H1 (cell line): ENCODE measurements at places on chromosomes 7 and 10. TPM values are rescaled to one million over a fixed set of nuclear protein-coding genes. Genes with fewer than 3 reads are reported as not detected.
A peak's percentile ranks its signal among the peaks of the same experiment; 100 is the strongest.

GRCh38 chr10:83991986-83992753 lies 147.1 kb upstream of the GHITM start:
- H3K27me3 ChIP-seq: no peaks in the 10 kb centered on the region
- peak; percentile 17 for DNase-seq

DNA sequence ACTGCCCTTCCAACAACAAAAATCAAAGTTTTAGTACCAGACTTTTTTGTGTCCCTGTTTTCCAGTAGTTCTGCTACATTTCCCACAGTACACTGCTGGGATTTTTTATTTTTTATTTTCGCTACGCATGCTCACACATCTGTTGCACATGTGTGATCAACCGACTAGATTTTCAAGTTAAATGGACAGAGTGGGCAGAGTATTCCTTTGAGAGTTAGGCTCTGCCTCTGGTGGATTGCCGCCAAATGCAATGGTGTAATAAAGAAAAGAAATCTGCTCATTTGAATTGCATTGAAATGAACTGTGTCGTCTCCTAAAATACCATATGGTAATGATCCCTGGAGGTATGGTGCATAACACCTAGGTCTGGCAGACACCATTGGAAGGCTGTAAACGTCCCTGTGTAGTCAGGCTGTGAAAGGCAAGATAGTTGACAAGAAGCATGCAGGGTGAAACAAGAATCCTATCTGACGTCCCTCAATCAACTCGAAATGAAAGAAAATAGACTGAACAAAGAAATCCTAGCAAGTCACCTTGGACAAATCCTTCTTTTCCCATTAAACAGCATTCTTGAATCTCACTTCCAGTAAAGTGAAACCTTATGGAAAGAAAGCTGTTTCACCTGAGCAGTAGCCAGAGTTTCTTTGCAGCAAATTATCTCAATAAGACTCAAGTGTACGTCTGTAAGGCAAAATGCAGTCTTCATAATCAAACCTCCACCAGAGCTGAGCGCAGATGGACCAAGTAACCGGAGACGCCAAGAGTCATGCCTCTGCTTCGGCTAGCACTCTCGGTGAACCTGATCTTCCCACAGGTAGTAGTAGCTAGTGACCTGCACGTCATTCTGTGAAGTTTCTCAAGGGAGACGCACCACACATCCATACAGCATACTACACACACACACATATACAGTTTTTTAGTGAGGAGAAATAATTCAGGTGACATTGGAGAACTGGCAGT lies 357.3 kb downstream of the CRPPA start:
- no peak for DNase-seq
- H3K4me3 ChIP-seq: no peak overlapping the region
- no peaks in the 10 kb centered on the region for H3K27me3 ChIP-seq
- no peaks in the 10 kb centered on the region; the same call in 1 of the 2 replicates for H3K4me1 ChIP-seq

GRCh38 chr7:2661602-2662272 lies 26.3 kb upstream of the AMZ1 start:
- H3K4me1 ChIP-seq: 0 out of 2 replicates have a peak, but pooled peaks cover 2% of the 10 kb centered on the region
- H3K27ac ChIP-seq: no peak overlapping the region
- no peak for DNase-seq

SPAM1 gene
- total RNA-seq: not detected in 2 replicates

DNA sequence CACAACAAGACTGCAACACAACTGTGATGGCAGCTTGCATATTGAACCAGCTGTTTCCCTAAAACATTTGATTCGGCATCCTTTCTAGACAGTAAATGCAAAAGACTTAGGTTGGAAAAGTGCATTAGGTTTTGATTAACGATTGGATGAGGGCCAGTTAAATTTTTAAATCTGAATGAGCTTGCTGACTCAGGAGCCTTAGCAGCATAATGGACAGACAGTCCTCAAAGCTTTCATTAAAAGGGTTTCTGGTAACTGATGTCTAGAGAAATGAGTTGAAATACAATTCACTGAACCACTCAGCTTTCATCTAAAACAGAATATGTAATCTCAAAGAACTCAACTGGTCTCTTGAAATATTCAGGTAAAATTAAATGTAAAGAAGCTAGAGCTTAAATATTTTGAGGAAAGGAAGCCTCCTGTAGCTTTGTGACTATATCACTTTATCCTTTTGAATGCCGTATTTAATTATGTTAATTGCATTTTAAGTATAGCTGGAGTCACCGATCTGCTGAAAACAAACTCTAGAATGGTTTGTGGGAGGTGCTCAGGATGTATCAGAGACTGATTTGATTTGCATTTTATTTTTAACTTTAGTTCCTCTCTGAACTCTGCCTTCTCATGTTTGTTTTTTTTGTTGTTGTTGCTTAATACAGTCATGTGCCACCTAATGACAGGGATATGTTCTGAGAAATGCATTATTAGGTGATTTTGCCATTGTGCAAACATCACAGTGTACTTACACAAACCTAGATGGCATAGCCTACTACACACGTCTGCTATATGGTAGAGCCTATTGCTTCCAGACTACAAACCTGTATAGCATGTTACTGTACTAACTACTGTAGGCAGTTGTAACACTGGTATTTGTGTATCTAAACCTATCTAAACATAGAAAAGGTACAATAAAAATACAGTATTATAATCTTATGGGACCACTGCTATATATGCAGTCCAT lies 29.2 kb upstream of the ATRNL1 start:
- no peaks in the 10 kb centered on the region for H3K27me3 ChIP-seq
- DNase-seq: no peak
- no peak overlapping the region for H3K4me3 ChIP-seq
- no peaks in the 10 kb centered on the region for H3K36me3 ChIP-seq
- no peak overlapping the region for H3K27ac ChIP-seq
- no peaks in the 10 kb centered on the region for H3K4me1 ChIP-seq

DNA sequence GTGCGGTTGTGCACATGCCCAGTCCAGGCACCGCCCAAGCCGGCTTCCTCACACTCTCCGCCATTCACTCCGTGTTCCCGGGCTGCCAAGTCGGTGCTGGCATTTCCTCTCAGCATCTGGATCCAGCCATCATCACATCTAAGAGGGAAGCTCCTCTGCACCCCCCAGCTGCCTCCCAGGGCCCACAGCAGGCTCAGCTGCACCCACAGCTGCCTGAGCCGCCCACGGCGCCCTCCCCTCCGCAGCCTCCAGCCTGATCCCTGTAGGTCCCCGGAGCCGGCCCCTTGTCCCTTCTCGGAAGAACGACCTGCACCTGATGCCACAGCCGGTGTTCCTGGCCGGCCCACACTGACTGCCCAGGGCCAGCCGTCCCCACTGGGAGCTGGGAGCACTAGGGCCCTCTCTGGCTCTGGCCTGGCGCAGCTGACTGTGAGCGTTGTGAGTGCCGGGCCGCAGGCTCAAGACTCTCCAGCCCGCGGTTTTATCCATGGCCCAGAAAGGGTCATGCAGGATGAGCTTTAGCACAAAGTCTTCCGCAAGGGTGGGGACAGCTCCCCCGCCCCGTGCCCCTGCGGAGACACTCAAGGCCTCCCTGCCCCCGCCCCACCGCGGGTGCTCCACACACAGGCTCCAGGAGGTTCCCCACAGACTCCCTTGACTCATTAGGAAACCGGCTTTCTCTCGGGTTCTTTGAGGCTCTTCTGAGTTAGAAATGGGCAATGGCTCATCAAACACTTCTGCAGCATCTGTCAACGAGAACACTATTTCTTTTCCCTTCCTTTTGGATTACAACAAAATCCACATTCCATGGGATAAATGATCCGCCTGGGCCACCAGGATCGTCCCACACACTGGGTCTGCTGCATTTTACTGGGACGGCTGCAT lies 31.2 kb downstream of the CFAP46 start:
- H3K4me1 ChIP-seq: no peaks in the 10 kb centered on the region
- no peak overlapping the region for H3K27ac ChIP-seq
- no peak for DNase-seq

XPNPEP1 gene
- total RNA-seq: 49.7 and 61.1 TPM in 2 replicates

GRCh38 chr10:46220872-46221538 lies 65.8 kb upstream of the ANTXRL start:
- H3K27me3 ChIP-seq: no peaks in the 10 kb centered on the region
- H3K4me3 ChIP-seq: no peak overlapping the region
- H3K4me1 ChIP-seq: no peaks in the 10 kb centered on the region; the same call in 1 of the 2 replicates
- no peak for DNase-seq

GRM3 gene
- 3.4 and 4.2 TPM in 2 replicates for total RNA-seq

FAM13C gene
- 0.23 and 0.56 TPM in 2 replicates for total RNA-seq

GRCh38 chr7:81053623-81054022 lies 134.8 kb upstream of the SEMA3C start:
- H3K27ac ChIP-seq: no peak overlapping the region
- no peak overlapping the region for H3K4me3 ChIP-seq

PON3 gene
- total RNA-seq: not detected in 2 replicates

DNA sequence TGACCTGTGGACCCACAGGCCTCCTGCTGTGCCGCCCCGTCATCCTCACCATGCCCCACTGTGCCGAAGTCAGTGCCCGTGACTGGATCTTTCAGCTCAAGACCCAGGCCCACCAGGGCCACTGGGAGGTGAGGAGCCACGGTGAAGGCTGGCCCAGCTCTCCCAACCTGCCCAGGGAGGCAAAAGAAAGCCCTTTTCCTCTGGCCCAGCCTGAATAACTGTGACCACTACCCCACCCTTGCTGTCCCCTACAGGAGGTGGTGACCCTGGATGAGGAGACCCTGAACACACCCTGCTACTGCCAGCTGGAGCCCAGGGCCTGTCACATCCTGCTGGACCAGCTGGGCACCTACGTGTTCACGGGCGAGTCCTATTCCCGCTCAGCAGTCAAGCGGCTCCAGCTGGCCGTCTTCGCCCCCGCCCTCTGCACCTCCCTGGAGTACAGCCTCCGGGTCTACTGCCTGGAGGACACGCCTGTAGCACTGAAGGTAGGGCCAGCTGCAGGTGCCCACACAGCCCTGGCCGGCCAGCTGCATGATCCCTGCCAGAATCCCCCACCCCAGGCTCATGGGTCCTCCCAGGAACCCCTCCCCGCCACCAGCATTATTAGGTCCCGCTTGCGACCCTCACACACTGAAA lies 25.5 kb upstream of the SLC29A3 start:
- peaks cover 33% of the 10 kb centered on the region for H3K36me3 ChIP-seq
- DNase-seq: no peak
- H3K27ac ChIP-seq: no peak overlapping the region
- no peak overlapping the region for H3K4me3 ChIP-seq
- no peaks in the 10 kb centered on the region for H3K4me1 ChIP-seq

MCM10 gene
- 59.0 and 60.3 TPM in 2 replicates for total RNA-seq

- no peaks in the 10 kb centered on the region for H3K36me3 ChIP-seq
- no peak for DNase-seq
- no peak overlapping the region for H3K27ac ChIP-seq
- no peaks in the 10 kb centered on the region for H3K4me1 ChIP-seq
Measured at GRCh38 chr7:45699726-45700390, 125.7 kb downstream of the ADCY1 start.

NPTX2 gene
- total RNA-seq: 14.0 and 18.4 TPM in 2 replicates

DNA sequence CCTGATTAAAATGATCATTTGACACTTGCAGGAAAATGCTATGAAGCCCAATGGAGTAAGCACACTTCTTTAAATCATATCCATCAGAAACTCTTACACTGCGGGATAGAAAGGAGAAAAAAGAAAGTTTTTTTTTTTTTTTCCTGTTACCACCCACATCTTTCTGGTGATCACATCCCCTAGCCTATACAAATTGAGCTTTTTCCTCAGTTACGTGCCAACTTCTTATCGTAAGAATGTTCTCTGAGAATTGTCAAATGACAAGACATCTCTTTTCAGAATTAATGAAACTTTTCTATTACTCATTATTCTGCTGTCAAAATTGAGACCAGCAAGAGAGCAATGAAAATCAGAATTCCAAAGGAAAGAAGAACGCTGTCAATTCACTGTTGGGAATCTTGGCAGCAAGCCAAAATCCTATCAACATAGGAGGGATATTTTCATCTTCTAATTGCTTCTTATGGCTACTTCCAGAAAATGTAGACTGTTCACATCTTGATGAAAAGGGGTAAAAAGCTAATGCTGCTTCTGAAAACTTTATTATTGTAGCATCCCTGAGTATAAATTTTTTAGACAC lies 179.5 kb downstream of the ADAM12 start:
- DNase-seq: no peak
- H3K4me1 ChIP-seq: no peaks in the 10 kb centered on the region
- no peaks in the 10 kb centered on the region for H3K36me3 ChIP-seq
- H3K4me3 ChIP-seq: no peak overlapping the region
- H3K27ac ChIP-seq: no peak overlapping the region

GSTO2 gene
- total RNA-seq: 12.7 and 13.1 TPM in 2 replicates

- H3K4me1 ChIP-seq: no peaks in the 10 kb centered on the region
- H3K4me3 ChIP-seq: no peak overlapping the region
- DNase-seq: no peak
- no peaks in the 10 kb centered on the region for H3K36me3 ChIP-seq
Measured at GRCh38 chr7:7851991-7852390, 116.6 kb upstream of the GLCCI1 start.

DNA sequence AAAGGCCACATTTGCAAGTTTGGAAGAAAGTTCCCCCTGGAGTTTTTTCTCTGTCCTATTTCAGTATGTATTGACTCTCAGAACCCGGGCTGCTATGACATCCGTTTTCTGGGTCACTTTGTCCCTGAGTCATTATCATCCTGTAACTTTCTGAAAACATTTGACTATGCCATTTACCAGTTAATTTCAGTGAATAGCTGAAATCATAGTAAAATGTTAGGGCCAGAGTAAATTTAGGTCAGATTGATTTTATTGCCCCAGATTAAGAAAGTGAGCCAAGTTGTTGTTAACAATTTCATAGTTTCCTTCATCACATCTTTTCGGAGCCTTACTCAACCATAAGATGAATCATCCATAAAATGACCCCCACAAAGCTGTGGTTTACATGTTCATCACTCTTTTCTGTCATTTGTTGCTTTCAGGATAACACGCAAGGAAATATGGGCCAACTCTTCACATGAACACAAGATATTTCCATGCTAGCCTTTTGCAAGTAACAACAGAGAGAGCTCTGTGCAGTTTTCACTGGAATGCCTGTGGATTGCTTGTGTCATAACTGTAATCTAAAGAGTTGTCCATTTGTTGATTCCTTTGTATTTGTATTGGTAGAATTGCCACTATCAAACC lies 3.9 kb upstream of the MACC1 start:
- H3K27ac ChIP-seq: no peak overlapping the region
- H3K27me3 ChIP-seq: no peaks in the 10 kb centered on the region
- no peaks in the 10 kb centered on the region for H3K36me3 ChIP-seq
- no peak for DNase-seq
- no peak overlapping the region for H3K4me3 ChIP-seq
- H3K4me1 ChIP-seq: 0 out of 2 replicates have a peak, but pooled peaks cover 8% of the 10 kb centered on the region

- H3K4me3 ChIP-seq: peak overlapping the region; percentile 11; the same call in 1 of the 2 replicates
- peaks cover 8% of the 10 kb centered on the region for H3K4me1 ChIP-seq
- H3K27ac ChIP-seq: no peak overlapping the region
- no peaks in the 10 kb centered on the region for H3K27me3 ChIP-seq
- DNase-seq: no peak
Measured at GRCh38 chr7:23462846-23463245, 7.4 kb downstream of the IGF2BP3 start.

AGAP5 gene
- total RNA-seq: 3.1 and 5.4 TPM in 2 replicates

- H3K27me3 ChIP-seq: no peaks in the 10 kb centered on the region
- no peaks in the 10 kb centered on the region for H3K4me1 ChIP-seq
- H3K27ac ChIP-seq: no peak overlapping the region
Measured at GRCh38 chr7:71009636-71010035, 122.3 kb upstream of the GALNT17 start.
